ENCODE measurements at places on chromosomes 2 and 18.

DNA sequence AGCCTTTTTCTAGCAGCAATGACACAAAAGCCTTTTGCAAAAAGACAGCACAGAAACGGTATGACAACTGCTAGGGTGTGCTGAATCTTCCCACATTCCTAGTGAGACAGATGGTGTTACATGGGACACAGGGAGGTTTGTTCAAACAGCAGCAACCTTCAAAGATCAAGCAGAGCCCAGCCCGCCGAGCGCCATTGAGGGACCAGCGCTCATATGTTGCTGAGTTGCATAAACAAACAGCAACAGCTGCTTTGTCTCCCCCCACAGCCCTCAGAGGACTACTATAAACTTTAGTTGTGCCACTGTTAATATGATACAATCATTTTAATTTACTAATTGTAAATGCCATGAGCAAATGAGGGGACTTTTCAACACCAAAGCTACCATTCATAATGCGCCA lies 117.7 kb downstream of the ZEB2 start:
- DNase-seq, result no peak

GRCh38 chr2:37720533-37721200 lies 49.2 kb upstream of the CDC42EP3 start:
- DNase-seq, result peak; percentile 92

GRCh38 chr2:120014226-120014980 lies 1.5 kb downstream of the EPB41L5 start:
- no peak for DNase-seq

DNA sequence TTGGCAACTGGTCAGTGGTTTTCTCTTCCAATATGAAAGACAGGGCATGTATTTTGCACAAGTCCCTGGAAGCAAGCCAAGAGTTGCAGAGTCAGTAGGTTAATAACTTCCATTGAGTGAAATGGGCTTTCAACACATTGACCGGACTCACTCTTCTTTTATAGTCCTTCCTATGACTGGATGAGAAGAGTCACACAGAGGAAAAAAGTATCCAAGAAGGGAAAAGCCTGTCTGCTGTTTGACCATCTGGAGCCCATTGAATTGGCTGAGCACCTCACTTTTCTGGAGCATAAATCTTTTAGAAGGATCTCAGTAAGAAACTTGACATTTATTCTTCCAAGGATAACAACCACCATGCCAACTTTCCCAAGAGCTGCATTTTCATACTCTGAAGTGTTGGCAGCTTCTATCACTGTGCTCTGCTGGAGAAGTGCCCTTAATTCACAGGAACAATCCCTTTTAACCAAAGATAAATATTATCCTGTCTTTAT lies 45.4 kb downstream of the RASGRP3 start:
- DNase-seq, result peak; percentile 83

GRCh38 chr2:157933160-157933920 lies 57.2 kb upstream of the ACVR1 start:
- DNase-seq, result no peak

- DNase-seq, result no peak
Measured at GRCh38 chr2:223269386-223269785, 217.4 kb downstream of the KCNE4 start.

DNA sequence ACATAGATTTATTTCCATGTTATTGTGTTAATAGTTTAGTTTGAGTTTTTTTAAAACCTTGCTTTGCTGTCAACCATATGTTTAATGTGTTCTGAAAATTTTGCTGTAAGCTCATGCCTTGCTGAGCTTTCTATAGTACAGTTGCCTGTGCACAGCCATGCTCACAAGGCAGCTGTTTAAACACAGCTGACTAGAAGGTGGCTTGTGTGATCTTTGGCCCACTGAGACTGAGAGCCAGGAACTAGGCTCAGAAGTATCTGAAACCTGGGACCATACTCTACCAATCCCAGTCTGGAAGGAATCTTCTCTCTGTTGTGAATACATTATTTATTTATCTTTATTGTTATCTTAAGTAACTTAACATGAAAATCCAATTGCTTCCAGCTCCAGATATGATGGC lies 350.5 kb downstream of the KIAA1328 start:
- DNase-seq, result no peak

- no peak for DNase-seq
Measured at GRCh38 chr2:27572998-27573429, 9.8 kb upstream of the ZNF512 start.

GRCh38 chr2:187689372-187689771 lies 135.1 kb upstream of the TFPI start:
- no peak for DNase-seq

- no peak for DNase-seq
Measured at GRCh38 chr2:76464310-76464709, 753.6 kb upstream of the GCFC2 start.

GRCh38 chr2:37349231-37349860 lies 4.9 kb downstream of the QPCT start:
- DNase-seq, result no peak

- DNase-seq, result no peak
Measured at GRCh38 chr2:199339891-199340605, 117.7 kb downstream of the SATB2 start.

DNA sequence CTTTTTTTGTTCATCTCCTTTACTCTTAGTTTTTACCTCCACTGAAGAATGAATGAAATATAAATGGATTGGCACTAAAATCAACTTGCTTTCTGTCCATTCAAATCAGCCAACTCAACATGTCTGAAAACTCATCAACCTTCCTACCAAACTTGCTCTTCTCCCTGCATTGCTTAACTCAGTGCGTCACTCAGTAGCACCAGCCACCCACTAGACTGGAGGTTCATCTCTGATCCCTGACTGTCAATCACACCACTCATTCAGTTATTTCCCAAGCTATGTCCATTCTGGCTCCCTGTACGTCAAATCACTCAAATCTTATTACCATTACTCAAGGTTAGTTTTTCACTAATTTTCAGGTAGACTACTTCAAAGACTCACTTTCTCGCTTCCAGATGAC lies 75.2 kb upstream of the RBMS1 start:
- DNase-seq, result no peak

- no peak for DNase-seq
Measured at GRCh38 chr18:79466591-79466990, 70.9 kb downstream of the NFATC1 start.

GRCh38 chr2:105734762-105735538 lies 9.8 kb upstream of the NCK2 start:
- DNase-seq, result no peak

- DNase-seq, result no peak
Measured at GRCh38 chr2:15634846-15635490, 43.3 kb downstream of the DDX1 start.

DNA sequence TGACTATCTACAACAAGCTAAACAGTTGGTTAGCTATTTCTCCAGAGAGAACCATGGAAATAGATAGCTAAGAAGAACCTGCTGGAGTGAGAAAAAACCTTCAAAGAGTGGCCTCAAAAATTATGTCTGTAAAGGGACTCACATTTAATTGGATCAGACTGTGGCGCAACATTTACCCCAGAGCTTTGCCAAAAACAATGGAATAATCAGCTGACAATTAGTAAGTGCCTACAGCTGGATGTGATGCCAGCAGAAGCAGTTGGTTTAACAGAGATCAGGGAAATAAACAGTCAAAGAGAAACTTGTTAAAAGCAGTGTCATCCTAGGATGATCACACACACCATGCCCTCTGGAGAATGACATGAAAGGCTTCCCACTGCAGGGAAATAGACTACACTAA lies 310.7 kb downstream of the CLIP4 start:
- no peak for DNase-seq

DNA sequence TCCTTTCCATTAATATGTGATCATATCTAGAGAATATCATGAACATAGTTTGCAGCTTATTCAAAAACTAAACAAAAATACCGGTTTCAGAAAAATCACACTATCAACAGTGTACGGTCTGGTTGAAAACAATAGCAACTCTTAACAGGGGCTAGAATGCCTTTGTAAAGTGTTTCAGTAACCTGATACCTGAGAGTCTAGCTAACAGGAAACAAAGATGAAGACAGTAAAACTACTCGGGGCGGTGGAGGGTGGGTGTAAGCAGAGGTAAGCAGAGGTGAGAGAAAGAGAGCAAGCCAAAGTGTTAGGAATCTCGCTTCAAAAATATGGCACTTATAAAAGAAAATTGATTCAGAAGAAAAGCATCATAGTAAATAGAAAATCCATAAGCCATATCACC lies 109.0 kb upstream of the RGPD4 start:
- DNase-seq, result no peak

DNA sequence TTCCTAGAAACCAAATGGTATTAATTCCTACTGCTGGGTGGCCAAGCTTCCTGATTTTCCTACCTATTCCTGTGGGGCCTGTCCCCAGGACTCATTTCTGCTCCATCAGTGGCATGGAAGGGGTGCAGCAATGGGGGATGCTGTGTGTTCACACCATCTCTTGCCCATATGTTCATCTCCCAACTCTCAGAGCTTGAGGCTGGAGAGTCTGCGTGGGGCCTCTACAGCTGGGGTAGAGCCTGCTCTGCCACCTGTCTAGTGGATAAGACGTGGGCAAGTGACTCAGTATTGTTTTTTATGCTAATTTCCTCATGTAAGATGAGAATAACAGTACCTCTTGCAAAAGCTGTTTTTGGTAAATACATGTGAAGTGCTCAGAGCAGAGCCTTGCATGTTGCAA lies 149.8 kb downstream of the ACTR3 start:
- DNase-seq, result no peak

DNA sequence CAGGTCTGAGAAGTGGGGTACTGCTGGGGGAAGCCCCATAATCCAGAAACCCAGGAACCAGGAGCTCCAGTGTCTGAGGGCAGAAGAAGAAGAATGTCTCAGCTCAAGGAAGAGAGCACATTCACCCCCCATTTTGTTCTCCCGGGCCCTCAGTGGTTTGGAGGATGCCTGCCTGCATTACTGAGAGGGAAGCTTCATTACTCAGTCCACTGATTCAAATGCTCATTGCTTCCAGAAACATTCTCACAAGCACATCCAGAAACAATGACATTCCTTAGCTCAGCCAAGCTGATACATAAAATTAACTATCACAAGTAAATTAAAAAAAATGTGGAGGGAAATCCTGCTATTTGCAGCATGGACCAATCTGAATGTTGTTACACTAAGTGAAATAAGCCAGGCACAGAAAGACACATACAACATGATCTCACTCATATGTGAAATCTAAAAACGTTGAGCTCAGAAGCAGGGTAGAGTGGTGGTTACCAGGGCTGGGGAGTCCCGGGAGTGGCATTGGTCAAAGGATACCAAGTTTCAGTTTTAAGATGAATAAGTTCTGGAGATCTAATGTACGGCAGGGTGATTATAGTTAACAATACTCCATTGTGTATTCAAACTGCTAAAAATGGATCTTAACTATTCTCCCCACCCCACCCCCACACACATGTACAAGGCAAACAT lies 459.3 kb downstream of the GALR1 start:
- no peak for DNase-seq

- DNase-seq, result no peak
Measured at GRCh38 chr18:3451989-3452749, 2.2 kb downstream of the TGIF1 start.

DNA sequence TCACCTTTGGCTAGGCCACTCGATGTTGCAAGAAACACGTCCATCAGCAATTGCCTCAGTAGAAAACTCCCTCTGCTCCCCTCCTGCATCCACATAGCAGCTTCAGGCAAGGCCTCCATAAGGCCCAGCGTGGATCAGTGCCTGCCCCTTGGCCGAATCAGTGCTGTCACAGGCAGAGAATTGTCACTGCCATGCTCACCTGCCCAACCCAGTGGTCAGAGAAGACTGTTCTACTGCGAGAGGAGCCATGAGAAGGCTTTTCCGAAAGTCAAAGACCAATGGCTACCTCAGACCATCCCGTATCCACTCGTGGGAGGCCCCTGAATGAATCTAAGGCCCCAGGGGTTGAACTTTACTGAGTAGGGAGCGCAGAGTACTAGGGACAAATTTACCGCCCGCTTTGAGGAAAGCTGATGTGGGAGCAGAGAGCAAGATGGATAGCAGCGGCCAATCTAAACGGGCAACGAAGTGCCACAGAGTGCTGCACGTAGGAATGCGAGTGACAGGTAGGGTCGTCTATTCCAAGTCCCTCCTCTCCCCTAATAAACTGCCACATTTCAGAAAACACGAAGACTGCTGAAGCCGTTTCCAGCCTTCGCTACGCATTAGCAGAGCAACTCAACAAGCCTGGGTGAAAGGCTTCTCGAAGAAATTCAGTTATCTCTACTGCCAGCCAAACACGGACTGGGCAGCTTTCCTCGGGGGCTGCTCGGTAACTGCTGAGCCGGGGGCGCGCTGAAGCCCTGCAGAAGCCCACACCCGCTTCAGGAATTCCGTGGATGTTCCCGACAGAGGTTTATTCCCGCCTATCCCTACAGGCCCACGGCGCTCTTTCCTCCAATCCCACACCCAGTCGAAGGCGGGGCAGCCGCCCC lies 968 bp upstream of the RALBP1 start:
- peak; percentile 64 for DNase-seq

- DNase-seq, result no peak
Measured at GRCh38 chr2:172999641-173000386, 75.8 kb upstream of the MAP3K20 start.

GRCh38 chr2:142875010-142875409 lies 2.5 kb upstream of the KYNU start:
- no peak for DNase-seq

GRCh38 chr2:64749446-64749845 lies 95.7 kb upstream of the SERTAD2 start:
- no peak for DNase-seq

- peak; percentile 65 for DNase-seq
Measured at GRCh38 chr2:85785027-85785822, 31.4 kb downstream of the ATOH8 start.

GRCh38 chr2:98134172-98135005 lies 47.4 kb downstream of the VWA3B start:
- DNase-seq, result no peak

DNA sequence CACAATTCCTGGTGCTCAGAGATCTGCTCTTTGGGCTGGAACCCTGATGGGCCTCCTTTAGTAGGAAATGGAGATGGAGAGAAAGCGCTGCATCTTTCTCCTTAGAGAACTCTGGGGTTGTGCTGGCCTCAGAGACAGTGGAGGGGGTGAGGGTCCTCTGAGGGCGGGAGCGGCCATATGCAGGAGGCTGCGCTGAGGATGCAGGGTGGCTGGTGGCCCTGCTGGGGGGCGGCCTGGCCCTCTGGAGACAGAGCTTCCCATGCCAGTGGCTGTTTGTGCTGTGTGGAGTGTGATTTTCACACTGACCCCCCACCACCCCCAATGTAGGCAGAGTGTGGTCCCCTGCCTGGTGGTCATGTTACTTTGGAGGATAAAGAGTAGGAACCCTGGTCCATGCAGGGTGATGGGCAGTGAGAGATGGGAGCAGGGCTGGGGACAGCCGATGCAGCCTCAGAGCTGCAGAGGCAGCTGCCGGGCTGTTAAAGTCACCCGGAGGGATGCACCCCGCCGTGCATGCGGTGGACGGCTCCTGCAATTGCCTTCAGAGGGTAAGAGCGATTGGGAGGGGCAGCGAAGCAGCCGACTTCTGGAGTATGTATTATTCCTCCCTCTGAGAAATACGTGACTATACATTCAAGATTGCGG lies 194.6 kb downstream of the FAM210A start:
- DNase-seq, result no peak

GRCh38 chr18:3552305-3552704 lies 102.3 kb downstream of the TGIF1 start:
- no peak for DNase-seq
